HFF-Myc (cell line): ENCODE measurements at places on chromosomes 6 and 20.

- no peak for DNase-seq
These were observed 5.3 kb upstream of the TCP11 start for GRCh38 chr6:35146453-35146852.

GRCh38 chr6:100271625-100272024, 193.1 kb downstream of the SIM1 start:
- no peak for DNase-seq

DNA sequence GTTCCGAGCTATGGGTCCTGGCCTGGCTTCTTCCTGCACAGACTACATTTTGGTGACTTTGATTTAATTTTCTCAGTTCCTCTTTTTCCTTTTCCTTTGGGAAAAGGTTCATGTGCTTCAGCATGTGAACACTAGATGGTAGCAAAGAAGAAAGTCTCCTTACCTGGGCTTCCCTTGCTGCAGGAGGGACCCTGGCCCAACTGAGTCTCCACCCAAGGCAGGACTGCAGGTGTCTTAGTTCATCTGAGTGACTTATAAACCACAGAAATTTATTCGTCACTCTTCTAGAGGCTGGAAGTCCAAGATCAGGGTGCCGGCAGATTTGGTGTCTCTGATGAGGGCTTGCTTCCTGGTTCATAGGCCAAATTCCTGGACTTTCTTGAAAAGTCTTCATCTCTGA, 163.2 kb downstream of the SYCP2 start:
- DNase-seq, result no peak

GRCh38 chr6:37135835-37136694, 33.9 kb upstream of the PIM1 start:
- DNase-seq, result no peak

DNA sequence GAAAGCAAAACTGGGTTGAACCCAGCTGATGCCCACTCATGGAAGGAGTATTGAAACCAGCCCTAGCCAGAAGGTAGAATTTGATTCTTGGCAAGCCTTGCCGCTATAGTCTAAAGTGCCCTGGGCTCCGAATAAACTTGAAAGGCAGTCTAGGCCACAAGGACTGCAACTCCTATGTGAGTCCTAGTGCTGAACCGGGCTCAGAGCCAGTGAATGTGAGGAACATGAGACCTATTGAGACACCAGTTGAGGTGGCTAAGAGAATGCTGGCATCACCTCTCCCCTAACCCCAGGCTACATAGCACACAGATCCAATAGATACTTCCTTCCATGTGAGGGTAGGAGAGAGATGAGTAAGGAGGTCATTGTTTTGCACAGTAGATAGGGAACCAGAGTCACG, 3.5 kb upstream of the DEFB110 start:
- no peak for DNase-seq

GRCh38 chr6:81900616-81901015, 148.1 kb upstream of the TENT5A start:
- no peak for DNase-seq

GRCh38 chr6:12270551-12271230, 19.5 kb upstream of the EDN1 start:
- no peak for DNase-seq

GRCh38 chr6:42345696-42346416, 105.9 kb downstream of the TRERF1 start:
- DNase-seq, result no peak
